Calu3 (cell line): ENCODE measurements at places on chromosomes 7 and 10.
A peak's percentile ranks its signal among the peaks of the same experiment; 100 is the strongest.

- DNase-seq = peak; percentile 74
Observed at GRCh38 chr10:69639291-69640195, 9.5 kb downstream of the FAM241B start.

DNA sequence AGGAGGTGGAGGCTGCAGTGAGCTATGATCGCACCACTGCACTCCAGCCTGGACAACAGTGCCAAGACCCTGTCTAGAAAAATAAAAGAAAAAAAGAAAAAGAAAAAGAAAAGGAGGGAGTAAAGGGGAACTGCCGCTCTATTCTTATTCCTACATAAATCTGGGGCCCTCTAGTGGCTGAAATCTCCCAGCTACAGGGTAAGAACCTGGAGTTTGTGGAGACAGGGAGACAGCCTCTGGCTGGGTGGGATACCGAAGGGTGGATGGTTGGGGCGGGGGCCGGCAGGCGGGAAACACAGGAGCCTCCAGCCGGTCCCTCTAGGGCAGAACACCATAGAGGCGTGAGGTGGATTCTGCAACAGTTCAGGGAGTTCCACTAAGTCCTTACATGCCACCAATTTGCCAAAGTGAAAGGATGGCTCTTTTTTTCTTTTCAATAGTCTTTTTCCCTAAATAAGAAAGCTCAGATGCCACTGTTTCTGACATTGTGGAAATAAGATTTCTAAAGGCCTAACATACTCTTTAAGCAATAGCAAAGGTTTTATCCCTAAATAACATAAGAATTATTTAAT lies 117.3 kb downstream of the SVIL start:
- DNase-seq = peak; percentile 32

DNA sequence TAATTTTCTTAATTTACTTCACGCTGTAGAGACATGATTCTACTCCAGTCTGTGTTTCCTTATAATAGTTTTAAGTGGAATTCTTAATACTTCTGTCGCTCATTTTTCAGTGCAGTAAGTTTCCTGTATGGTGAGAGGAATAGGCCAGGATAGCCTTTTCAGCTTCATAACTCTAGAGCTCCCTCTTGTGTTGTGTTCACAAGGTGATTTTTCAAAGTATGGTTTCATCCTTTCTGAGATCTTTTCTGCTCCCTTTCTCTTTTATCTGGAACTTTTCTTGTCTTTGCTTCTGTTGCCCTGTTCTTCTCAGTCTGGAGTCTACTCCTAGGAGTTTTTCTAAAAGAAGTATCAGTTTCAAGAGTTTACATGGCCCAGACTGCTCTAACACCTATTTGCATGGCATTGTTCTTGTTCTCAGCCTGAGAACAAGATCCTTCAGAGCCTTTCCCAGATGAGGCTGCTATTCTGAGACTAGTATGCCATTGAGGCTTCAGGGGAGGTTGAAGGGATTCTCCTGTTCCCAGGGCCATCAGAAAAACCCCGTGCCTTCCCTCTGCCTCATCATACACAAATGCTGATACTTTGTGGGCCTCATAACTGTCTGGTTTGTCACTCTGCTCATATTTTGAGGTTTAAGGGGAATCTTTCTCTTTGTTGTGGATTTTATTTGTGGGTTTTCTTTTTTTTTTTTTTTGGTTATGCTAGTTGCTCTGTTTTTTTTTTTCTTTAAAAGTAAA lies 21.8 kb downstream of the NET1 start:
- DNase-seq = peak; percentile 41

DNA sequence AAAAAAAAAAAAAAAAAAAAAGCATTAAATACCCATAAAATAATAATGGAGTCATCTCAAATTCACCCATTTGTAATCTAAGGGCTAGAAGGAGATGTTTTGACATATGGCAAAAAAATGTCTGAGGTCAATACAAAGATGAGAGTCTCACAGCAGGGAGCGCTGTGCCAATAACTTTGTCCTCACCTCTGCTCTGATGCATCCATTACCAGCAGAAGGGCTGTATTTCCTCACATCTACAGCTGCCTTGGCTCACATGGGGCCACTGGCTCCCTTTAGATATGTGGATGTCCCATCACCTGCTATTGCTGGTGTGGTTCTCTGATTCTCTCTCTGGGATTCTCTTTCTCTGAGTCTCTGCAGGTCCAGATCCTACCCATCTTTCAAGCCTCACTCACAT lies 90.3 kb upstream of the FAM133B start:
- DNase-seq = no peak

DNA sequence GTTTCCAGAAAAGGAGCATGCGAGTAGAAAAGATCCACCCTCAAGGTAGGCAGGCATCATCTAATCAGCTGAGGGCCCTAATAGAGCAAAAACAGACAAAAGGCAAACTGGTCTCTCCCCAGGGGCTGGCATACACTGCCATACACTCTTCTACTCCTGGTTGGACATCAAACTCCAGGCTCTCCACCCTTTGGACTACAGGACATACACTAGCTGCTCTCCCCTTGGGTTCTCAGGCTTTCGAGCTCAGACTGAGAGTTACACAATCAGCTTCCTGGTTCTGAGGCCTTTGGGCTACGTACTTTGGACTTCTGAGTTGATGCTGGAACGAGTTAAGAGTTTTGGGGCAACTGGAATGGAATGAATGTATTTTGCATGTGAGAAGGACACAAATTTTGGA lies 50.9 kb upstream of the TM9SF3 start:
- no peak for DNase-seq

GRCh38 chr7:131097662-131098376 lies 229.9 kb upstream of the MKLN1 start:
- DNase-seq = no peak

DNA sequence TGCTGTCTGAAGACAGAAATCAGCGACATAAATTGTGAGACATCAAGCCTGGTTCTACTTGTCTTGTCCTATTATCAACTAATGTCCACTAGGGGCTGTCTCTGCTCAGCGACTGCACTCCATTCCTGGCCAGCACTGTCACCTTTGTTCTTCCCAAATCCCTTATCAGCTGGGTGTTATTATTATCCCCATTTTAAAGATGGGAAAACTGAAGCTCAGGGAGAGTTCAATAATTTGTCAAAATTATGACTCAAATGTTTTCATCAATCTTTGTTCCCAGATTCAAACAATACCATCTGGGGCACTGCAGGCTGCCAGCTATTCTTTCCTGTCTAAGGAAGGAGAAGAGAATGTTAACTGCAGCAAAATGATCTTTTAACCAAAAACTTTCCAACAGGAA lies 431.6 kb upstream of the NFE2L3 start:
- no peak for DNase-seq

DNA sequence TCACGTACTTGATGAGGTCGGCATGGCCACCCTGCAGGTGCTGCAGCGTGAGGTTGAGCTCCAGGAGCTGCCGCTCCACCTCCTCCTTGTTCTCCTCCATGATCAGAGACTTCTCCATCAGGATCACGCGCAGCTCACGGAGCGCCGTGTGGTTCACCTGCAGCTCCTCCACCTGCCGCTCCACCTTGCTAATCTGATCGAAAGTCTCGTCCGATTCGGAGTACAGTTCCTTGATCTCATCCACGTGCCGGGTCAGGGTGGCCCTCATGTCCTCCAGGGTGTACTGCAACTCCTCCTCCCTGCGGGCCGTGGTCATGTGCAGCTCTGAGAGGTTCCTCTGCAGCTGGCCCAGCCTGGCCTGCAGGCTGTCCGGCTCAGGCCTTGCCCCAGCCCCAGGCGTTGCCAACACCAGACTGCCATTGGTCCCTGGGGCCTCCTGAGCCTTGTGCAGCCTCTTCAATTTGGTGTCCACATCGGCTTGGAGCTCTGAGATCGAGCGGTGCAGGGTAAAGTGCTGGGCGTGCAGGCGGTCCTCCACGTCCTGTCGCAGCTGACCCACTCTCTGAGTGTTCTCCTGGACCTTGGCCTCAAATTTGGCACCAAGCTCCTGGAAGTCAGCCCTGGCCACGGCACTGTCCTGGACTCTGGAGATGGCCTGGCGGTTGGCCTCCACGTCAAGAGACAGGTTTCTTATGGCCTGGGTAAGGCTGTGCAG lies 13.9 kb downstream of the MMRN2 start:
- no peak for DNase-seq

DNA sequence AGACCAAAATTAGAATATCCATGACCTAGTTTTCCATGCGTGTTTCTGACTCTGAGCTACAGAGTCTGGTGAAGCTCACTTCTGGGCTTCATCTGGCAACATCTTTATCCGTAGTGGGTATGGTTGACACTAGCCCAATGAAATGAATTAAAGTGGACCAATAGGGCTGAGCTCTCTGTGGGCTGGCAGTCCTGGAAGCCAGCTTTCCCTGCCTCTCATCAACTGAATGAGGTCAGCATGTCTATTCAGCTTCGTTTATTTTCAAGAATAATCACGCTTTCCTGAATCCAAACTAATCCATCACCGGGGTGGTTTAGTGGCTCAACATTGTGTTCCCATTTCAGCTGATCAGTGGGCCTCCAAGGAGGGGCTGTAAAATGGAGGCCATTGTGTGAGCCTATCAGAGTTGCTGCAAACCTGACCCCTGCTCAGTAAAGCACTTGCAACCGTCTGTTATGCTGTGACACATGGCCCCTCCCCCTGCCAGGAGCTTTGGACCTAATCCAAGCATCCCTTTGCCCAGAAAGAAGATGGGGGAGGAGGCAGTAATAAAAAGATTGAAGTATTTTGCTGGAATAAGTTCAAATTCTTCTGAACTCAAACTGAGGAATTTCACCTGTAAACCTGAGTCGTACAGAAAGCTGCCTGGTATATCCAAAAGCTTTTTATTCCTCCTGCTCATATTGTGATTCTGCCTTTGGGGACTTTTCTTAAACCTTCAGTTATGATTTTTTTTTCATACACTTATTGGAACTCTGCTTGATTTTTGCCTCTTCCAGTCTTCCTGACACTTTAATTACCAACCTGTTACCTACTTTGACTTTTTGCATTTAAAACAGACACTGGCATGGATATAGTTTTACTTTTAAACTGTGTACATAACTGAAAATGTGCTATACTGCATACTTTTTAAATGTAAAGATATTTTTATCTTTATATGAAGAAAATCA lies 35.5 kb downstream of the CAV1 start:
- DNase-seq = no peak

GRCh38 chr7:141699860-141700259 lies 2.1 kb downstream of the DENND11 start:
- no peak for DNase-seq

GRCh38 chr7:93047514-93048099 lies 70.2 kb downstream of the SAMD9 start:
- DNase-seq = no peak

- DNase-seq = no peak
Observed at GRCh38 chr10:91191584-91191919, 28.9 kb upstream of the PCGF5 start.

GRCh38 chr7:55431898-55432297 lies 66.8 kb downstream of the LANCL2 start:
- no peak for DNase-seq

DNA sequence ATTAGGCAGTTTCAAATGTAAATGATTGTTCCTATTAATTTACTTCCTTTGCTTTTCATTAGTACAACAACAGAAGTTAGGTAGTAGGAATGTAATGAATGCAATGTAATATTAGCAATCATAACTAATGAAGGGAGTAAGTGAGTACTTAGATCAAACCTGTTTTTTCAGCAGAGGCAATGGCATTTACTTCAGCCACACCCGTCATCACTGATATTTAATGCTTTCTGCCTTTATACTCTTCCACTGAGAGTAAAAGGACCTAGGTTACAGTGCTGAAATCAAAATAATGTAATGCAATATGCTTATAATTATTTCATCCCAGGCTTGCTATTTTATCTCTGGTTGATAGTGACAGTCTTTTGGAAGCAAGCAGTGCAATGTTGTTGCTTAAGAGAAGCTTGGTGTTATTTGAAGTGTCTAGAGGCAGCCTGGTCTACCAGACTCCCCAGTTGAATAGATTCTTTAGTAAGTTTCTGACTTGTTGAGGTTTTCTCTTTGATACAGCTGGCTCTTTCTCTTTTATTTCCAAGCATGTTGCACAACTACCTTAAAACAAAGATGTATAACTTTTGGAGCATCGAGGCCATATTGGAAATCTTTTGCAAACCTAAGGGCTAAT lies 149.4 kb downstream of the RNLS start:
- no peak for DNase-seq

DNA sequence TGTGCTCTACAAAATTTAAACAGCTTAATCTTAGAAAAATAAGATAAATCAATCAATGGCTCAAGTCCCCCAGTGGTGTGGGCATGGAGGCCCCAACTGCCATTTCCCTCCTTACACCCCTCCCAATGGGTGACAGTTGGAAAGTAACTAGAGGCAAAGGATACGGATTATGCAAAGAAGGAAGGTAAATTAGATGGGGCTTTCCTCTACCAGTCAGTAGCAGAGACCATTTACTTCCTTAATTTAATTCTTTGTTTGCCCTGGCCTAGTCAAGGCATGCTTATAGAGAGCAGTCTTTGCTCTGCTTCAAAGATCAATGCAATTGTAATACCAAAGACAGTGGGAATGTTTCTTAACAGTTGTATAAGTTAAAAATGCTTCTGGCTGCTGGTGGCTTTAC lies 63.3 kb upstream of the PAPSS2 start:
- DNase-seq = no peak

DNA sequence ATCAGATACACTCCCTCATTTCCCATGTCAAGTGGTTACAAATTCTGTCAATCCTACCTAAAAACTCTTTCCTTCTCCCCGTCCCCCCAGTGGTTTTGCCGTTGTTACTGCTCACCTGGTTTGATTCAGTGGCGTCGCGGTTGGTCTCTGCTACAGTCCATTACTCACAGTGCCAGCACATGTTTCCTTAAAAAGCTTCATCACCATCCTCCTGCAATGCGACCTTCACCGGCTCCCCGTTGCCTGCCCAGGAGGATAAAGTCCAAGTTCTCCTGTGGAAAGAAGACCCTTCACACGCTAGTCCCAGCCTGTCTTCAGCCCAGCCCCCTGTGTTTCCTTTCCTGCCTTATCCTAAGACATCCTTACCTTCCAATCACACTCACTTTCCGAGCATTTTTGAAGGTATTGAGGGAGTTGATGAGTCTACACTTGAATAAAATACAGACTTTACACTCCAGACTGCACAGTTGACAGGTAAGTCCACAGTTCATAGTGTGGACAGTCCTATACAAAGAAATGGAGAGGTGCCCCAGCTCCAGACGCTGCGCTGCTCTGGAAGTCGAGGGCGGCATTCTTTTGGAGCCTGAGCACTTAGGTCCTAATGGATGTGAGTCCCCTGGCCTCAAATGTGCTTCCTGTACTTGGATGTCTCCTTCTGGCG lies 3.4 kb upstream of the LARP4B start:
- DNase-seq = no peak

DNA sequence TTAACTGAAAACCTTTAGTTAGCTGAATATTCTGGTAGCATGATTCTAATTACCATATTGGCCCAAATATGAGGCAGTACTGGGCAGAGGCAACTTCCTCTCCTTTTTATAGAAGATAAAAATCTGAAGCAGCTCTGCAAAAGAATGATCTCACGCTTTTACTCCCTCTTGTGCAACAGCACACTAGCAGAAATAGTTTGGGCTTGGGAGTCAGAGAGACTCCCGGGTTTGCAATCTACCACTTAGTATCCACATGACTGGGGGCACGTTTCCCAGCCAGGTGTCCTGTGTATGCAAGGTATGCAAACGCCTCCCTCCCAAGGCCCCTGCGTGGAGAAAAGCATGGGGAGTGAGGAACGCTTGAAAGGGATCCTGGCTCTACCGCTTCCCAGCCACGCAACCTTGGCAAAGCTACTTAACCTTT lies 47.2 kb upstream of the RHEB start:
- no peak for DNase-seq
